ENCODE measurements at places on chromosomes 1 and 21.

GRCh38 chr1:227910511-227911153, 37.1 kb downstream of the WNT9A start:
- no peak for DNase-seq

DNA sequence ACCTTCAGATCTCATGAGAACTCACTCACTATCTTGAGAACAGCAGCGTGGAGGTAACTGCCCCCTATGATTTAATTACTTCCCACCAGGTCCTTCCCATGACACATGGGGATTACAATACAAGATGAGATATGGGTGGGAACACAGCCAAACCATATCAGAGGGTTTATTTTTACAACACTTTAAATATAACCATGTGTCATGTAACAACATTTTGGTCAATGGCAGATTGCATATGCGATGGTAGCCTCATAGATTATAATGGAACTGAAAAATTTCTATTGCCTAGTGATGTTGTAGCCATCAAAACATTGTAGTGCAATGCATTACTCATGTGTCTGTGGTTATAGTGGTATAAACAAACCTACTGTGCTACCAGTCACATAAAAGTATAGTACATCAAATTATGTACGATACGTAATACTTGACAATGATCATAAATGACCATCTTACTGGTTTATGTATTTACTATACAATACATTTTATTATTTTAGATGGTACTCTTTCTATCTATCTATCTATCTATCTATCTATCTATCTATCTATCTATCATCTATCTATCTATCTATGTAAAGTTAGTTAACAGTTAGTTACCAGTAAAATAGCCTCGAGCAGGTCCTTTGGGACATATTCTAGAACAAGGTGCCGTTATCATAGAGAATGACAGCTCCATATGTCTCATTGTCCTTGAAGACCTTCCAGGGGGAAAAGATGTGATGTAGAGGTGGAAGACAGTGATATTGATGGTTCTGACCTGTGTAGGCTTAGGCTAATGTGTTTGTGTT, 12.6 kb upstream of the S100B start:
- no peak for DNase-seq

- DNase-seq, result peak; percentile 74
Observed at GRCh38 chr1:117067533-117068370, 7.6 kb downstream of the TTF2 start.

- no peak for DNase-seq
Observed at GRCh38 chr1:161388639-161389038, 21.0 kb upstream of the CFAP126 start.

DNA sequence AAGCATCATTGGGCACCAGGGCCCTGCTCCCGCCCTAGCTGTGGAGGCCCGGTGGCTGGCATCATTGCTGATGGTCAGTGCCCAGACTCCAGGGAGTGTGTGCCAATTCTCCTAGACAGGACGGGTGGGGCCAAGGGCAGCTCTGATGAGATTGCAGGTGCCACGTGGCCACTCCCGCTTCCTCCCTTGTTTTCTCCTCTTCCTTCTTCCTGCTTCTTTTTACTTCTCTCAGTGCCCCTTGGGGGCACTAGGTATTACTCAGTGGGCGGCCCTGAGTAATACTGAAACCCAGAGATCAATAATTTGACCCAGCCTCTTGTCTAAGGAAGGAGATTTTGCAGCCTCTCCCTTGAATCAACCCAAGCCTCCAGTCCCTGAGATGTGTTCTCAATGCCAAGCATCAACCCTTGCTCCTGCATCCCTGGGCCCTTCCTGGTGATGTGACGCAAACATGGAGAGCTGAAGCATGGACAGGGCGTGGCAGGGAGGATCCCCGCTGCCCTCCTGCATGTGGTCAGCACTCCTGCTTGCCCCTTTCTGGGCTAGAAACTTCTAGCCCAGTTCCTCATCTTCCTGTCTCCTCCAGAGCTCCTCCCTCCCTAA, 32.4 kb downstream of the CDK18 start:
- DNase-seq, result no peak

DNA sequence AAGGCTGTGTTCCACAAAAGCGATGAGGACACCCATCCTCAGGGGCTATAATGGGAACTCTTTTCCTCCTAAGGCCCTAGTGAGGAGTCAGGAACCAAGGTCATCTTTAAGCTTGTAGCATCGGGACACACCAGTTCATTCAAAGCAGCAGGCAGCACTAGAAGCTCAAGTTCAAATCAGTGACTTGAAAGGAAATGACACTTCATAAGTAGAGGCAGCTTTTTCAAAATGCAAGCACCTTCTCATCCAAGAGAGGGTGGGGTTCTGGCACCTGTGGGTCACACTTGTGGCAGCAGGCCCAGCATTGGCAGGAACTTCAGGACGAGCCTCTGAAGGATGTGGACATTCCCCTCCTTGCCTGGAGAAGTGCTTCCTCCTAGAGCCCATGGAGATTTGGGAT, 496.3 kb downstream of the KIF26B start:
- no peak for DNase-seq

DNA sequence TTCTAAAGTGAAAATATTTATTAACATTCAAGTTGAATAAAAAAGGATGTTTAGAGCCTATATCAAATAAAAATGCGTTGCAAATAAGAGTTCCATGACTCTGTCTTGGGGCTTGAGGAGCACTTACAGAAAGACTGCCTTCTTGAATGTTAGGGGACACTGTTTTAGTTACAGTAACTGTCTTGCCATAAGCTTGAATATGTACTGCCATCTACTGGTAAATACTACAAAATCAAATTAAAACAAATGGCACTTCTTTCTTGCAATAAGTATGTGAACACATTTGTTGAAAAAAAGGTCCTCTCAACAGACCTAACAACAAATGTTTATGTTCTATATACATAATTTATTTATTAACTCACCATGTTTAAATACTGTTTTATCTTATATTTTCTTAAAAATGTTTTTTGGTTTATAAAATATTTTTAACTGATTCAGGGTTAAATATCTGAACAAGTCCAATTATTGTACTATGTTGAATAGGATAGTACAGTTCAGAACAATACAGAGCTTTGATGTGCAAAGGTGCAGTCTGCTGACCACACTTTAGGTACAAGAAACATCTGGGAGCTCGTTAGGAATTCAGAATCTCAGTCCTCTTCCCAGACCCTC, 199.5 kb downstream of the LRRIQ3 start:
- DNase-seq, result no peak

DNA sequence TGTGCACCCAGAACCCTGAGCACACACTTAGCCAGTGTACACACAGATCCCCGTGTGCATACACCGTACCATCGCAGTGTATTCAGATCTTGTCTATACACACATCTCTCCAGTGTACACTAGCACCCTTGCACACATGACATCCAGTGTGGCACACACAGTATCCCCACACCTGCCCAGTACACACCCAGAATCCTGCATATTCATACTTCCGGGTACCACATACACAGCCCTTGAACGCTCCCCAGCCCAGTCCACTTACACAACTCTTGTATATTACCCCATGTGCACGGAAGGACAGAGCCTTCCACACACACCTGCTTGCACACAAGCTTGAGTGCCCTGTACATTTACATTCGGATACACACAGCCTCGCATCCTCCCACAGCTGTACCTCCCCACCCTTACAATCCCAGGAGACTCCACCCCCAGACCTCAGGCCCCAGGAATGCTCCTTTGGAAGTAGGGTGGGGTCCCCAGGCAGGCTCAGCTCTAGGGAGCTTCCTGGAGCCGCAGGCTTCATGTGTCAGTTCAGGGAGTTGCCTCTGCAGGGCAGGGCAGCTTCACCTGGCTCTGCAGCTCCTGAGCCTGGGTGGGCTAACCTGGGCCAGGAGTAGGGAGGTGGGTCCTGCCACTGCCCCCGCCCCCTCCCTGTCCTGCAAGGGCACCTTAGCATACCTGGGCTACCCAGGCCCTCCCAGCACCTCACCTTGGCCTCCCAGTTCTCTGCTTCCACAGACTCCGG, 46.2 kb downstream of the AHDC1 start:
- peak; percentile 40 for DNase-seq

Measured in femur (tissue), 1 donor.